Small intestine (tissue), 16 donors: ENCODE measurements at places on chromosomes 16 and 17.

- no peak for DNase-seq
Measured at GRCh38 chr17:34015253-34015652, 239.8 kb upstream of the CCL2 start.

DNA sequence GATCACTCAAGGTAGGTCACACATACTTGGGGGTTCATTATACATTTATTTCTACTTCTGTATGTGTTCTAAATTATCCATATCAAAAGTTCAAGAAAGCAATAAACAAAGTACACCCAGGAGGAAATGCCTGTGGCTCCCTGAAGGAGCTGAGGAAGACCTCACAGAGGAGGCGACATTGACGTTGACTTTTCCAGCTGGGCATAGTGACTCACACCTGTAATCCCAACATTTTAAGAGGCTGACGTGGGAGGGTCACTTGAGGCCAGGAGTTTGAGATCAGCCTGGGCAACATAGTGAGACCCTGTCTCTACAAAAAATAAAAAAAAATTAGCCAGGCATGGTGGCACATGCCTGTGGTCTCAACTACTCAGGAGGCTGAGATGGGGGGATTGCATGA is 16.3 kb downstream of the ITGAD start:
- DNase-seq = no peak

GRCh38 chr17:69448431-69449102 is 34.1 kb downstream of the MAP2K6 start:
- peak; percentile 79 for DNase-seq

DNA sequence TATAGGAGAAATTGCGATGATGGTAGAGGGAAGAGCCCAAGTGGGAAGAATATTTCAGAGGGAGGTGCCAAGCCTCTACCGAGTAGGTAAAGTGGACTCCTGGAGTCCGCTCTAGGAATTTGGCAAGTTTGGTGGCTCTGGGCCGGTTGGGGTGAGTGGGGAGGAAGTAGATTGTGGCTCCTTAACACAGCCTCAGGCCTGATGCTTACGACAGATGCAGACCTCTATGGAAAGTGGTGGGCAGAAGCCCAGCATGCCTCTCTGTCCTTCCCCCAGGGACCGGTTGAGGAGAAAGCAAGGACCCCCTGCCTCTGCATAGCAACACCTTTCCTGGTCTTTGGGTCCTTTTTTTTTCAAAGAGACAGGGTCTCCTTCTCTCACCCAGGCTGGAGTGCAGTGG is 55.9 kb upstream of the SIAH1 start:
- no peak for DNase-seq

- DNase-seq = no peak
Measured at GRCh38 chr17:67223924-67224323, 21.1 kb downstream of the HELZ start.

GRCh38 chr17:55166506-55166905 is 98.3 kb upstream of the HLF start:
- no peak for DNase-seq

DNA sequence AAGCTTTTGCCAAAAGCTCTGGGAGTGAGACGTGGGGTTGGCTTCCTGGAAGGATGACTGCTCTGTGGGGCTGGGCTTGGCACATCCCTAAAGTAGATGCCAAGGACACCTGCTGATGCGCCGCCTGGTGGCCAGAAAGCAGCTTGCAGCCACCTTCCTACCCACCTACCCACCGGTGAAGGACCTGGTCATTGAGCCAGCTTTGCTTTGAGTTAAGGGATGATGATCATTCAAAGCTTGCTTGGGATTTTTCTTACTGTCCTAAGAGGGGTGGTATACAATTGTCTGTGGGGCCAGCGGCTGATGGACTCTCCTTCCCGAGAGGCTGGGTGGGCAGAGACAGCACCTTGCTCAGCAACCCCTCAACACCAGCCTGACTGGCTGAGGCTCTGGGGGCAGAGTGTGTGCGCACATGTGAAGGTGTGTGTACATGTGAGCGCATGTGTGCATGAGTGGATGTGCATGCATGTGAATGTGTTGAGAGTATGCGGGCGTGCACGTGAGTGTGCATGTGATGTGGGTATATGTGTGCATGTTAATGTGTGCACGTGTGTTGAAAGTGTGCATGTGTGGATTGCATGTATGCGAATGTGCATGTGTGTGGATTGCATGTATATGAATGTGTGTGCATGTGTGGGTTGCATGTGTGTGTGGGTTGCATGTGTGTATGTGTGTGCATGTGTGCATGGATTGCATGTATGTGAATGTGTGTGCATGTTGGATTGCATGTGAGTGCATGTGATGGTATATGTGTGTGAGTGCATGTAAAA is 18.6 kb downstream of the C1QTNF1 start:
- peak; percentile 68 for DNase-seq

DNA sequence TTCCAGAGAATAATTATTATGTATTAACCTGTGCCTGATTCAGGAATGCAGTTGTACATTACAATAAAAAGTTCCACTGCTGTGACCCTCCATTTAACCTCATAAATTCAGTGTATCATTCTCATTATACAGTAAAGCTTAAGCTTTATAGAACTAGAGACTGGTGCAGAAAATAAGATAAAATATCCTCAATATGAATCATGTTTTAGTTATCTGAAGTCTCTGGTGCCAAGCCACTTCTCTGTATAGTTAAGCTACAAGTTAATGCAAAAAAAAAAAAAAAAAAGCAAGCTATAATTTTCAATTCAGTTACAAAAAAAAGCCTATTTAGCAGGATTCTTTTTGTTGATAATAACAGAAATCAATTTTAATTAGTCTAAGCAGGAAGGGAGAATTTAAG is 22.4 kb upstream of the SMIM36 start:
- DNase-seq = no peak

DNA sequence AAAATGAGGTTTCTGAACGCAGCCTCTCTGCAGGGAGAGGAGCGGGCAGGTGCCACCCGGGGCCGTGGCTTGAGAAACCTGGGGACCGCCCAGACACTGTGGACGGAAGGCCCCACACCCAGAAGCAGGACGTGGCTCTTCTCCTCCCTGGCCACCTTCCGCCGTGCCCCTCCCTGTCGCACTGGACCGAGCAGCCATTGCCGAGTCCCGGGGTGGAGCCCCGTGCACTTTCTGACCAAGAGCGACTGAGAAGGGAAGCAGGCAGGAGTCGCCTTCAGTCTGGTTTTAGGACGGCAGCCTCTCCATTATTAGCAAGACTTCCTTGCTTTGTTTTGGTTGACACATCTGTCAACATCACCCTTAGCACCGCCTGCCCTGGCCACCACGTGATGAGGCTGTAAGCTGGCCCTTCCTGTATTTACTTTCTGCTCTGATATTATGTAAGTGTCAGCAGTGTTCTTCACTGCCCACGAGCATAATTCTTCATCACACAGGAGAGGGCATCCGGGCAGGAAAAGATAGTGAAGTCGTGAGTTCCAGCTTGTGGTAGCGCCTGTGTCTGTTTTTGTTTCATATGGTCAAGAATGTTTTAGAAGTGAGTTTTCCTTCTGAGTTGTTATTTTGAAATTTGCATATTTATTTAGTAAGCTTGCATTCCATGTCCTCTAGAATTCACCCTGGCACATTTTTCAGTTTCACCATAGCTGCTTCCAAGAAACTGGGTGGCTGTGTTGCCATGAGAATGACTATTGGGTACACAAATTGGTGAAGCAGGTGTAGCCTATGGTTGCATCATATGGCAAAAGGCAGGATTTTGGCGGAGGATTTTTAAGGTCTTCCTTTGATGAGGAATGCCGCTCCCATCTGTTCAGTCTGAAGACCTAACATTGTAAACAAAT is 1.0 kb downstream of the HERPUD1 start:
- DNase-seq = peak; percentile 88

DNA sequence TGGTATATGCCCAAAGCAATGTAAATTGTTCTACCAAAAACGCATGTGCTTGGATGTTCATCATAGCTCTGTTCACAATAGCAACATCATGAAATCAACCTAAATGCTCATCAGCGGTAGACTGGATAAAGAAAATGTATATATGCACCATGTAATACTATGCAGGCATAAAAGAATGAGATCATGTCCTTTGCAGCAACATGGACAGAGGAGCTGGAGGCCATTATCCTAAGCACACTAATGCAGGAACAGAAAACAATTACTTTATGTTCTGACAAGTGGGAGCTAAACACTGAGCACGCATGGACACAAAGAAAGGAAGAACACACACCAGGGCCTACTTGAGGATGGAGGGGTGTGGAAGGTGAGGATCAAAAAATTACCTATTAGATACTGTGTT is 33.7 kb downstream of the TANC2 start:
- DNase-seq = no peak

DNA sequence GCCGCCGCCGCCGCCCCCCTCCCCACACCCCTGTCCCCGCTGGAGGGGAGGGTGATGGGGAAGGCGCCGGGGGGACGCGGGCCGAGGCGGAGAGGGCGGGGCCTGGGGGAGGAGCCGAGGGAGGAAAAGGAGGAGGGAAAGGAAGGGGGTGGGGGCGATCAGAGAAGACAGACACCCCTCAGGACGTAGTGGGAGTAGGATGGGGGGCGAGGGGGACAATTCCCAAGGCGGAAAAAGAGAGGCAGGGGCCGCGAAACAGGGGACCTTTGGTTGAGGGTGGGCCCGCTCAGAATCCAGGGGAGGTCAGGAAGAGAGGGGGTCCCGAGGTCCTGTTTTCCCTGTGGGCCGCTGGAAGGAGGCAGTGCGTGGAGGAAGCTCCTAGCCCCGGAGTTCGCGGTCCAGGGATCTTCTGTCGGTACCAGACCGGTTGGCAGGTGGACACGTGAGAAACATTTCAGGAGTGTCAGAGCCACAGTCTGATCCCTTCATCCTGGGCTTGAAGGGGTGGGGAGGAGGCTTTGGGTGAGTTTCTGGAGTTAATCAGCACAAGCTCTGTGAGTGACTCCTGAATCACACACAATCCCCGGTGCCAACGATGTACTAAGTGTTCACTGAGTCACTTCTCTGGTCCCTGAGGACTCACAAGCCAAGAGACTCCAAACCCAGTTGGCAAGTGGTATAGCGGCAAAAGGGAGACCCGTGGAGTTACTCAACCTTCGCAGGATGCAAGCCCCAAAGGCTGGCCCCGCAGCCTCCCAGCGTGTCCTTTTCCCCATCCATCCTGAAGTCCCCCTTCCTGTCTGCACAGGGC is at the start of gene XYLT1:
TSS of gene XYLT1 (minus strand) at position 53 of the 811 bp plus-strand sequence. CDS start 164 bp downstream, outside the sequence.
- peak; percentile 76 for DNase-seq

DNA sequence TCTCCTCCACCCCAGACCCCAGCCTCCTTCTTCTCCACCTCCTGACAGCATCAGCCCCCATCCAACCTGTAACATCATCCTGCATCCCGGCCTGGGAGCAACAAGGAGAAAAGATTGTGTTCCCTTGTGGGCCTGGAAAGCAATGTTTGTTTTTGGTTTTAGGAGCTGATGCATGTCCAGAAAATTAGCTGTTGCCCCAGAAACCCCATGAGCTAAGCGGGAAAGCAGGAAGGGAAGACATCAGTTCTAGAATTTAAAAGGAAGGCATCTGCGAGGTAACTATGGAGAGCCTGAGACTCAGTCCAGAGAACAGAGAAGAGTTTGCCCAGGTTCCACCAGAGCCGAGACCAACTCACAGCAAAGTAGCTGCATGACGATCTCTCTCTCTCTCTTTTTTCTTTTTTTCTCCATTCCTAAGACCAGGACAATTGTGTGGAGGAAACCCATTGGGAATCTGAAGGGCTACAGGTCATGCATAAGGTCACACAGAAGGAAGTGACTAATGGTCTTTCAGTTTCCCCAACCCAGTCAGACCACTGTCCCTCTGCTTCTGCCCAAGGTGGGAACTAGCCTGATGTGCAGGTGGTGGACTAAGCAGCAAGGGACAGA is 124.4 kb downstream of the SLC39A11 start:
- DNase-seq = no peak
